ENCODE measurements at places on chromosomes 3 and 15. TPM values are rescaled to one million over a fixed set of nuclear protein-coding genes. Genes with fewer than 3 reads are reported as not detected.

Gene LRRIQ4
- total RNA-seq: not detected

DNA sequence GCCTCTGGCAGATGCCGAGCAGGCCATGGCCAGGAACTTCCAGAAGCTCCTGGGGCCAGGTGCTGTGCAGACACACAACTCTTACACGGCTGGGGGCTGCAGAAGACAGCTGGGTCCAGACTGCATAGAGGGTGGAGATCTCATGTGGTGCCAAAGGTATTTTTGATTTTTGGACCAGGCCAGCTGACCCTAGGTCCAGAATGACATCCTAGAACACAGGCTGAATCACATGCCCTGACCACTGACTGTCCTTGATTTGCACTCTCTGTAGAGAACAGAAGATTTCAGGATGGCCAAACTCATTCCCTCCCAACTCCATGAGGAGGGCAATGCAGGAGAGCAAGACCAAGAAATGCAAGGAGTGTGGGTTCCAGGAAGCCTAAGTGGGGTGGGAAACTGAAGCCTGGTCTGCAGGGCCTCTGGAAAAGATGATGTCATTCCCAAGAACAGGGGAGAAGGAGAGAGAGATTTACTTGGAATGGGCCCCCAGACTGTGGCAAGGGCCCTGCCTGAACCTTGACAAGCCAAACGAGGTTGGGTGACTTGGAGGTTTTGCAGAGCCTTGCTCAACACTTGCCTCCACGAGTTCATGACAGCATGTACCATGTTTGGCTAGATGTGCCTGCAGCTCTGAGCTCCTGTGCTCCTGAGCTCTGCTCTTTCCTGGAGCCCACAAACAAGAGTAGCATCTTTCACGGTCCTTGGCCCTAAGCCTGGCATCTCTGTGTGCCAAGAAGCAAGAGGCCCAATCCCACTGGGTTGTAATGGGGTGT is 38.5 kb upstream of the CTSH start:
- no peak overlapping the region for H3K27ac ChIP-seq
- no peaks in the 10 kb centered on the region for H3K36me3 ChIP-seq
- H3K27me3 ChIP-seq: no peaks in the 10 kb centered on the region
- H3K4me3 ChIP-seq: no peak overlapping the region

DNA sequence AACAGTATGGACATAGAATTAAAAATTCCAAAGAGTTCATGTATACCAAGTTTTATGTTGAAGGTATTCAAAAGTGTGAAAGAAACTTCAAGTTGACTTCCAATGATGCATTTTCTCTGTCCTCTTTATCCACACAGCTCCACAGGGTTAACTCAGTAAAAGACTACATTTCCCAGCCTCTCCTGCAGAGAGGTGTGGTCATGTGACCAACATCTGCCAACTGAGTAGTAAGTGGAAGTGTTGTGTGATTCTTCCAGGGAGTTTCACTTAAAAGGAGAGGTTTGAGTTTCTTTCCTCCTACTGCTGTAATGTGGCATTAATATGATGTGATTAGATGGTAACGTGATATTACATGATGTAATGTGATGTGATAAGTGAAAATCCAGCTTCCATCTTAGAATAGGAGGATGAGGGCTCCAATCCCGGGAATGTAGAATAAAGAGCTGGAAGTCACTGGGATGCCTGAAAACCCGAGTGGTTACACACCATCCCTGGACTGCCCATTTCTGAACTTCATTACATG is 280.6 kb downstream of the ARRDC4 start:
- H3K27me3 ChIP-seq: peaks cover 4% of the 10 kb centered on the region
- no peak for DNase-seq
- no peak overlapping the region for H3K4me3 ChIP-seq

- no peak for DNase-seq
- no peaks in the 10 kb centered on the region for H3K4me1 ChIP-seq
- peaks cover 10% of the 10 kb centered on the region for H3K27me3 ChIP-seq
Measured at GRCh38 chr3:100833483-100833882, 124.2 kb downstream of the TFG start.

- H3K36me3 ChIP-seq: no peaks in the 10 kb centered on the region
- H3K4me3 ChIP-seq: no peak overlapping the region
- H3K27ac ChIP-seq: no peak overlapping the region
Measured at GRCh38 chr15:58465866-58466517, 34.2 kb downstream of the LIPC start.

DNA sequence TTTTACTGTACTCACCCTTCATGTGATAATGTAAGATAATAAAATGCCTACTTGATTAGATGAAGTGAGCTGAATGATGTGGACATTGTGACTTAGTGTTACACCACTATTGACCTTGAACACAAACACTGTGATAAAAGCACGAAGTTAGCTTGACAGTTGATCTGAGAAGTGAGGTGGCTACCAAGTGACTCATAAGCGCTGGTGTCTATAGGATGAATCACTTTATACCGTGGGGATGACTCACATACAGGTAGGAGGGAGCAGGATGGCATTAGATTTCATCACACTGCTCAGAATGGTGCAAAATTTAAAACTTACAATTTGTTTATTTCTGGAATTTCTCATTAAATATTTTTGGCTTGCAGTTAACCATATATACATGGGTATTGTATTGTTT is 174.7 kb upstream of the CNTN3 start:
- no peak overlapping the region for H3K4me3 ChIP-seq
- no peak overlapping the region for H3K27ac ChIP-seq
- no peaks in the 10 kb centered on the region for H3K36me3 ChIP-seq
- DNase-seq: no peak
- H3K27me3 ChIP-seq: no peaks in the 10 kb centered on the region

DNA sequence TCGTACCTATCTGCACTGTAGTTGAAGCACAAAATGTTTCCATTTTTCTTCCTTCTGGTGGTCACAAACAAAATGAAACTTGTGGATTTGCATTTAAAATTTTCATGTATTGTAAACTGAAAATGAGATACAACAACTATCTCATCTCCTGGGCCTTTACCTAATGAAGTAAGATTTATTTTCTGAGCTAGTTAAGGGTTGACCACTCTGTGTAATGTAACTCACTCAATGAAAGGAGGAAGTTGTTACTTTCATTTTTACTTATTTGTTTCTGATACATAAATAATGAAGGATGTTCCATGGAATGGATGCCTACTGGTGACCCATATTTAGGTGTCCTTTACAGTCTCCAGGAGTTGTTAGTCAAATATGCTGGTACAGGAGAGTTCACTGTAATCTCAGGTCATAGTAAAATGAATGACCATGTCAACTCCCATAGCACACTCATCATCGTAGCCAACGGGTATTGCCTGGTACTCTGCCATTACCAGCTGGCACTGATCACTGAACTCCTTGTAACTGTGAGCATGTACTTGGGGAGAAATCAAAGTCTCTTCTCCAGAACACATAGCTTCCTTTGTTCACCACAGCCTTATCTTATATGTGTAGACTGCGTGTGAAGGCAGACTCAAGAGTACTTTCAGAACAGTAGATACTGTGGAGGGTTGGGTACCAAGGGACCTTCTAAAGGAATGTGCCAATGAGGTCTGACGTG is 474.2 kb upstream of the ROBO2 start:
- no peaks in the 10 kb centered on the region for H3K27me3 ChIP-seq
- H3K36me3 ChIP-seq: no peaks in the 10 kb centered on the region
- no peak for DNase-seq
- H3K4me1 ChIP-seq: no peaks in the 10 kb centered on the region
- no peak overlapping the region for H3K4me3 ChIP-seq
- no peak overlapping the region for H3K27ac ChIP-seq

Gene SLC22A14
- total RNA-seq: not detected

DNA sequence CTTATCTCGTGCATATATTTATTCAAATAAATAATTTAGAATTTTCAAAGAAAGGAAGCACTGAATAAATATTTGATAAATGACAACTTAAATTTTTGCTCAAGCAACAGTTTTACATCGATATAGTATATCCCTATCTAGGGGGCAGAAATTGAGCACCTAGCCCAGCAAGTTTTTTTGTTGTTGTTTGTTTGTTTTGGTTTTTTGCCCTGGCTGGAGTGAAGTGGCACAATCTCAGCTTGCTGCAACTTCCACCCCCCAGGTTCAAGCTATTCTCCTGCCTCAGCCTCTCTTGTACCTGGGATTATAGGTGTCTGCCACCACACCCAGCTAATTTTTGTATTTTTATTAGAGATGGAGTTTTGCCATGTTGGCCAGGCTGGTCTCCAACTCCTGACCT is 42.4 kb downstream of the OIP5 start:
- H3K4me3 ChIP-seq: no peak overlapping the region
- H3K4me1 ChIP-seq: peaks cover 39% of the 10 kb centered on the region
- DNase-seq: no peak
- H3K27me3 ChIP-seq: no peaks in the 10 kb centered on the region

Gene WDR93
- not detected for total RNA-seq

Gene SLC6A11
- total RNA-seq: not detected

DNA sequence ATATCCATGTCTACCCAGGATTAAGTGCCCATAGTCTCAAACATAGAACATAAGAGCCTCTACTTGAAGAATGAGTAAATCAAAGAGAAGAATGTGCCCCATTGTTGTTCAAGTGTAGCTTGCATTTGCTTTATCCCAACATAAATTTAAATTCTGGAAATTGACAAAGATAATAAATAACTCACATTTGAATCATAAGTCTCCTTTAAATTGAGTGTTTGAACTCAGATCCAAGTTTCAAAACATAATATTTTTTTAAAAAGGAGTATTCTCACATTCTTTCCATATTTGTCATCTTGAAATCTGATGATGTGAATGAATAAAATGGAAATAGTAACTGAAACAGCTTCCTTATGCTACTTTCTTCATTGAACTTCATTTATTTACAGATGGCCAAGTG is 135.2 kb downstream of the MECOM start:
- no peak for DNase-seq
- no peaks in the 10 kb centered on the region for H3K4me1 ChIP-seq
- H3K36me3 ChIP-seq: no peaks in the 10 kb centered on the region
- no peak overlapping the region for H3K4me3 ChIP-seq

GRCh38 chr3:114313426-114313825 is 19.6 kb downstream of the TIGIT start:
- H3K36me3 ChIP-seq: peaks cover 2% of the 10 kb centered on the region
- no peak overlapping the region for H3K4me3 ChIP-seq
- no peak for DNase-seq

- peak overlapping the region; percentile 42 for H3K4me3 ChIP-seq
- peak; percentile 20 for DNase-seq
- no peaks in the 10 kb centered on the region for H3K36me3 ChIP-seq
Measured at GRCh38 chr3:197793247-197793646, 2.2 kb downstream of the LRCH3 start.

DNA sequence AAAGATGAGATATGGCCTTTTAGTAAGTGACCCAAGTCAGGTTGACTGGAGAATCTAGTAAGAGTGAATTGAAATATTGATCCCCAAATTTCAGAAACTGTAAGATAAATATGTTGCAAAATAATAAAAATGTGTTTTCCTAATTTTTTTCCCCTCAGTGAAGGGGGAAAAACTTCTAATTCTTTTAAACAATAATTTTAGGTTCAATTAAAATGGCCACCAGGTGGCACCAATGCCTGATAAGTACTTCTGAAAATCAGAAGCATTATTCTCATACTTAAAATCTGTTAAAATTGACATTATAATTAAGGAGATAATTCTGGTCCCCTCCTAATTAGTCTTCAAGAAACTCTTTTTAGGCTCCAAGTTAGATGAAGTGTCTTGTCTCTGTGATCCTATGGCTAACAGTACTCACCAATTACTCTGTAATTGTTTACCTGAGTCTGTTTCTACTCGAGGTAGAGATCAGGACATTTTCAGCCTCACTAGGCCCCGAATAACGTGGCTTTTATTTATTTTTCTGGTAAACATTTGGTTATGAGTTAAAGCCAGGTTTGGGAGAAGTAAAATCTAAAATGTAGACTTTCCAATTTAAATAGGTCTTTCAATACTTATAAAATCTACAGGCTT is 52.6 kb downstream of the NMD3 start:
- peaks cover 27% of the 10 kb centered on the region for H3K36me3 ChIP-seq
- H3K4me1 ChIP-seq: no peaks in the 10 kb centered on the region
- H3K27ac ChIP-seq: no peak overlapping the region
- no peak overlapping the region for H3K4me3 ChIP-seq
- DNase-seq: peak; percentile 39

Gene ECE2
- not detected for total RNA-seq

DNA sequence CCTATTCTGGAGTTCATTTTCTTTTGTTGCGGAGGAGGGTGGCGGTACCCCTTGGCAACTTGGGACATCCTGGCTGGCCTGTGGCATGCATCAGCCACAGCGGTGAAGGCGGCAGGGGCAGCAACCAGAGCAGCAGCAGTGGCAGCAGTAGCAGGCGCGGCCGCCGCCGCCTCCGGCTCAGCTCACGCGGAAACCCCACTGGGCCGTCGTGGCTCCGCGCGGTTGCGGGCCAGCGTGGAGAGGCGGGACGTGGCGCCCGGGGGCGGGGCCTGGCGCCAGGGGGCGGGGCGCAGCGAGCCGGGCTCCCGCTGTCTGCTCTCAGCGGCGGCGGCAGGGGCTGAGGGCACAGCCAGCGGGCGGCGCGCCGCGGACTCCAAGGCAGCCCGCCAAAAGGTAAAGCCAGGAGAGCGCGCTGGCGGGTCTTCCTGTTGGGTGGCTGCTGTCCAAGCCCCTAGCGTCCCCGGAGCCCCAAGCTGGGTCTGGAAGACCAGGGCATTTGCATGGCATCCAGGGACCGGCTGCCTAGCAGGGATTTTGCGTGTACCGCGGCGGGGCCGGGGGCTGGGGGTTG is 334.4 kb upstream of the THRB start:
- no peaks in the 10 kb centered on the region for H3K4me1 ChIP-seq
- H3K27me3 ChIP-seq: peaks cover 32% of the 10 kb centered on the region
- DNase-seq: no peak
- no peak overlapping the region for H3K27ac ChIP-seq
- H3K36me3 ChIP-seq: no peaks in the 10 kb centered on the region

DNA sequence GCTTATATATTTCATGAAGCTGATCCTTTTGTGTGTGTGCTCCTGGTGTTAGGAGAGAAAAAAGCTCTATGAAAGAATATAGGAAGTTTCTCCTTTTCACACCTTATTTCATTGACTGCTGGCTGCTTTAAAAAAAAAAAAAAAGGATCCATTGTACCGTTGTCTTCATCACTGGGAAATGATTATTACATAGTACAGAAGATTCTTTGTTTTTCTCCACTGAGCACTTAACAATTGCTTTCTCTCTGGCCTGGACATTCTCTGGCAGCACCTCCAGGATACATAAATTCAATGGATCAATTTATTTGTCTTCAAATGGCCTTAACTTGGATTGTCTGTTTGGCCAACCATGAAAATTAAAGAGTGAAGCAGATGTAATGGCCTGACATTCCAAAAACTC is 37.2 kb downstream of the DPH3 start:
- H3K4me3 ChIP-seq: no peak overlapping the region
- H3K27ac ChIP-seq: no peak overlapping the region
- DNase-seq: no peak

Gene ALPK3
- total RNA-seq: 0.02 TPM

- H3K4me3 ChIP-seq: peak overlapping the region; percentile 52
- H3K27me3 ChIP-seq: no peaks in the 10 kb centered on the region
- H3K4me1 ChIP-seq: peaks cover 73% of the 10 kb centered on the region
- H3K27ac ChIP-seq: peak overlapping the region; percentile 98
- DNase-seq: no peak
Measured at GRCh38 chr15:50260969-50261496, 4.5 kb downstream of the HDC start.

- H3K27ac ChIP-seq: no peak overlapping the region
- H3K4me3 ChIP-seq: no peak overlapping the region
- no peaks in the 10 kb centered on the region for H3K36me3 ChIP-seq
- no peaks in the 10 kb centered on the region for H3K4me1 ChIP-seq
- H3K27me3 ChIP-seq: peaks cover under 1% of the 10 kb centered on the region
Measured at GRCh38 chr15:54387799-54388198, 409.6 kb downstream of the UNC13C start.

GRCh38 chr15:40161693-40162391 is 973 bp downstream of the BUB1B start:
- no peak overlapping the region for H3K4me3 ChIP-seq
- H3K4me1 ChIP-seq: peaks cover 6% of the 10 kb centered on the region
- peaks cover 19% of the 10 kb centered on the region for H3K36me3 ChIP-seq
- no peak for DNase-seq

Gene PDIA3
- total RNA-seq: 199 TPM
